Hippocampal formation (tissue), 2 donors: ENCODE measurements at places on chromosomes 2 and 18.

DNA sequence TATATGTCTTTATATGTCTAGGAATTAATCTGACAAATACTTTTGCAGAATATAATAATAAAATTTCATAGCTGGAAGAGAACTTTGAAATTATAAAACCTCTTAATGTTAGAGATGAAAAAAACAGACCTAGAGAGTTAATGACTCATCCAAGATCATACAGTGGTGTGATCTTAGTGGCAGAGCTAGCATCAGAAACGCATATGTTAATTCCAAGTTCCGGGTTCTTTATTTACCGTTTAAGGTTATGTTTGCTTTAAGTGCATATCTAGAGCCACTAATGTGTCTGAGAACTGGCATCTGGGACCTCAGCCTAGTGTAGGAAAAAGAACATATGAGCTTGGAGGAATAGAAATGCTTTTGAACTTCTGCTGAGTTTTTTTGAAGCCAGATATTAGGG lies 24.3 kb downstream of the CERS6 start:
- DNase-seq, result no peak

GRCh38 chr2:14779252-14779651 lies 146.7 kb downstream of the LRATD1 start:
- no peak for DNase-seq

- no peak for DNase-seq
Observed at GRCh38 chr2:65331336-65332025, 100.9 kb downstream of the SPRED2 start.

DNA sequence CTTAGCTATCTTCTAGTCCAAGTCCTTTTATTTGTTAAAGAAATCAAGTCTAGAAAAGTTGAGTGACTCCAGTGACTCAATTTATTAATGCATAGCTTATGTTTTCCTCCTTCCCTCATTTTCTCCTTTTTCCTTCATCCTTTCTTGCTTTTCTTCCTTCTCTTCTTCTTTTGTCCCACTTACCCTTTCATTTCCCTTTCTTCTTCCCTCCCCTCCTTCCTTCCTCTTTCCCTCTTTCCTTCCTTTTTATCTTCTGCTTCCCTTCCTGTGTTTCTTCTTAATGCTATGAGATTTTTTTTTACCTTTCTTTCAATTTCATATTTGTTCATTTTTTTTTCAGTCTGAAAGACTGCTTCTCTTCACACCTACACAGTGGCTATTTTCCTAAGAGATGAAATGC lies 555.5 kb downstream of the PIK3C3 start:
- DNase-seq, result no peak

DNA sequence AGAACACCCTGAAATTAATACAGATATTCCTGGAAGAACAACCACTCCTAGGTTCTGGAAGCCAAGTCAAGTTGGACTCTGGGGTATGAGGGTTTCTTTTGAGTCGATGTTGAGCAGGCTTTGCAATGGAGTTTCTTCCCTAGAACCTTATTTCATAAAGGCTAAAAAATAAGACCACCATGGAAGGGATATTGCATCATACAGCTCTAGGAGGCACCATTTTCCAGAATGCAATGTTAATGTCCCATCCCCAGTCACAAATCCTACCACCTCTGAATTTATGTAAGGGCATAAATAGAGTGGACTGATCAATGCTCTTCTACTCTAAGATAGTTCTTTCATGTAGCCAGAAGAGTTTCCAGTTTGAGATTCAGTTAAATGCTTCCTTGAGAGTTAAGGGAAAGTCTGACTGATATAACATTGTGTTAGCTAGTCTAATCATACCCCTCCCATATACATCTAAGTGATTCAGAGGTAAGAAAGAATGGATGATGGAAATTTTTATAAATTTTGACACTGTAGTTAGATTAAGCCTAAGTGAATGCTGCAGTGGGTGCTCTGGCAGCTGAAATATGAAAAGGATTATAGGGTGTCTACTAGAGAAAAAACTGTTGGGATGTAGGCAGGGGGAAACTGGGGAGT lies 22.0 kb downstream of the ARHGAP15 start:
- DNase-seq, result no peak

DNA sequence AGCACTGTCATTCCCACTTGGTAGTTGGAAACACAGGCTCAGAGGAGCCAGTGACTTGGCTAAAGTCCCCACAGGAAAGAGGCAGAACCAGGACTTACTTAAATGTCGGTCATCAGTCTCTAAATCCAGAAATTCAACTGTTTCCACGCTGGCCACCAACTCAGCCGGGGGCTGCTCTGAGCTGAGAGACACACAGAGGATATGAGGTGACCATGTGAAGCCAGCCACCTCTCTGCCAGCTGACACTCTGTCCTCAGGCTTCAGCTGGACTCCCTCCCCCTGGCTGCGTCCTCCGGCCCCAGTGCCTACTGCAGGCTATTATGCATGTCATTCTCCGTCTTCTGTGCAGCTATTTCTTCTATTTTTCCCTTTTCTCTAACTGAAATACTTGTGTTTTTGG lies 168.9 kb downstream of the ANKRD30B start:
- no peak for DNase-seq
